ENCODE measurements at places on chromosomes 16 and 17.

DNA sequence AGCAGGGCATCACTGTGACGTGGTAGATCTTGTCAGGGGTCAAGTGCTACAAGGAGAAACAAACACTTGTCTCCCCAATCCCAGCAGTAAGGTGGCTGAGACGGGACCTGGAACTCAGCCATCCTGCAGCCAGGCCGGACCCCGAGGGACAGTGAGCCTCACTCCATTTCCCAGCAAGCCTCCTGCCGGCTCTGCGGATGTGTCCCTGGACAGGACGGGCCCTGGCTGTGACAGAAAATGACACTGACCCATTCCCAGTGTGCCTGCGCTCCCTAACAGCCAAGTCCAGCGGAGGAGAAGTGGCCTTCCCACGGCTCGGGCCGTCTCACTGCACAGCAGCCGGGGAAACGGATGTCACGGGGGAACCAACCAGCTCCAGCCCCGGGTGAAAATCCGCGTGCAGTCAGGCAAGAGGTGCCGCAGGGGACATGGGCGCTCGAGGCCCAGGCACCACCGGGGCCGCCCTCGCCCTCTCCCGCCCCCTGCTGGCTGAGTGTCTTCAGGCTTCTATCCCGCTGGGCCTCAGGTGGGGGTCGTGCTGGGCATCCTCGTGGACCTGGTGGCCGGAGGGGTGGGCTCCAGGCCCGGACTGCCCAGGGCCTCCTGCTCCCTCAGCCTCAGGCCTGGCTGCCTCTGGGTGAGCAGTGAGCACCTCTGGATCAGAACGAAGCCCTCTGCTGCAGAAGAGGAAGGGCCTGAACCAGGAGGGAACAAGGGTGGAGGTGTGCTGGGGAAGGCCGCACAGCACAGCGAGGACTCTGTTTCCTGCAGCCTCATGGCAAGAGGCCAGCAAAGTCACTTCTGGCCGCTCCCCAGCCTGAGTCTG lies 6.7 kb downstream of the HAGHL start:
- DNase-seq, result no peak

- no peak for DNase-seq
Observed at GRCh38 chr17:77143306-77143705, 2.5 kb downstream of the SEC14L1 start.

GRCh38 chr17:68365469-68365868 lies 74.2 kb downstream of the ARSG start:
- DNase-seq, result no peak

DNA sequence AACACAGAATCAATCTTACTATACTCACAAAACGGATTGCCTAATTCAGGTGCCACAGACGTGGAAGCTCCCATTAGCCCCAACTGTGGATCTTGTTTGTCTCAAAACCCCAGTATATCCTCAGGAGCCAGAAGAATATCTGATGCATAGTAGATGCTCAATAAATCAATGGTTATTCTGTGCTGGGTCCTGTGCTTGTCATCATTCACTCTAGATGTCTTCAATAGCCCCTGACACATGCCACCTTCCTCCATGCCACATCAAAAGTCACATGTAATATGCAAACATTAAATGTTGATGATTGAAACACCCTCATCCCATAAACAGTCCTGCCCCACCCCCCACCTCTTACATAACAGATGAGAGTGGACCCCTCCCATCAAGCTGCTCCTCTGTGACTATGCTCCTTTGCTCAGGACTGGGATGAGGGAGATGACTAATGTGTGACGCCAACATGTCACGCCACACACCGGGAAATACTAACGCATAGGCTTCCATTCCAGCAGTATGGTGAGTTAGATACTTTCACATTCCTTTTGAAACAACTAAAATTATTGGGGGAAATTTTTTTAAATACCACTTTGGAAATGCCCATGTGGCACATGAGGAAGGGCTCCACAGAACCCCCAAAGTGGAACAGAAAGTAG lies 267.6 kb upstream of the SDK2 start:
- no peak for DNase-seq

GRCh38 chr17:9132944-9133610 lies 111.8 kb downstream of the NTN1 start:
- DNase-seq, result no peak

- no peak for DNase-seq
Observed at GRCh38 chr17:80704894-80705293, 160.3 kb downstream of the RPTOR start.

- DNase-seq, result no peak
Observed at GRCh38 chr17:54439816-54440215, 460.8 kb upstream of the TOM1L1 start.

DNA sequence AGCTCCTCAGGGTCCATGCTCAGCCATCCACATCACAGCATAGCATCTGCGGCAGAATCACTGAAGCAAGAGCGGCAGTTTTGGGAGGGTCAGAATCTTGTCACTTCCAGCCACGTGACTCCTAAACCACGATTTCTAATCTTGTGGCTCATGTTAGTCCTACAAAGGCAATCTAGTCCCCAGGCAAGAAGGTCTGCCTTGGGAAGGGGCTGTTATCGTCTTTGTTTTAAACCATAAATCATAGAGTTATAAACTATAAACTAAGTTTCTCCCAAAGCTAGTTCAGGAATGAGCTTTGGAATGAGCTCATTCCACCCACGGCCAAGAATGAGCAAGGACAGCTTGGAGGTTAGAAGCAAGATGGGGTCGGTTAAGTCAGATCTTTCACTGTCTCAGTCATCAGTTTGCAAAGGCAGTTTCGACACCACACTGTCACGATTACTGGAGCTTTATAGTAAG lies 20.8 kb upstream of the DNAH17 start:
- DNase-seq, result no peak

Measured in T-helper 22 cell (primary cell).